ENCODE measurements at places on chromosomes 5 and 9.
A peak's percentile ranks its signal among the peaks of the same experiment; 100 is the strongest.

GRCh38 chr9:9108641-9109040 is 1309.1 kb upstream of the DMAC1 start:
- DNase-seq: no peak

DNA sequence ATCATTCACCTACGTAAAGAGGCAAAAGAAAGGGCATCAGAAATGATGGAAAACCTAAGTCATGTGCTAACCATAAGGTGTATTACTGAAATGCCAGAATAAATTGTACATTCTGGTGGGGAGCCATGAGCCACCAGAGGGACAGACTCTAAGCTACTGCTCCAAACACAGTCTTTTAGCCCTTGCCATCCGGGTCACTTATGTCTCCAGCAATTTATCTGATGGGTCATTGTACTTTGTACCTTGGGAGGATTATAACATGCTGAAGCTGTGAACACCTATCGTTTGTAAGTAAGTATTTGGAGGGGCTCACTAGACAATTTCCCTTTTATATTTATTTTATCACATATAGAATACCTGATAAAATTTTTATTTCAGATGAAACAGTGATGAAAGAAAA is 495.1 kb downstream of the KIF4B start:
- DNase-seq: no peak

GRCh38 chr9:91905991-91906469 is 44.0 kb downstream of the ROR2 start:
- DNase-seq: peak; percentile 64

DNA sequence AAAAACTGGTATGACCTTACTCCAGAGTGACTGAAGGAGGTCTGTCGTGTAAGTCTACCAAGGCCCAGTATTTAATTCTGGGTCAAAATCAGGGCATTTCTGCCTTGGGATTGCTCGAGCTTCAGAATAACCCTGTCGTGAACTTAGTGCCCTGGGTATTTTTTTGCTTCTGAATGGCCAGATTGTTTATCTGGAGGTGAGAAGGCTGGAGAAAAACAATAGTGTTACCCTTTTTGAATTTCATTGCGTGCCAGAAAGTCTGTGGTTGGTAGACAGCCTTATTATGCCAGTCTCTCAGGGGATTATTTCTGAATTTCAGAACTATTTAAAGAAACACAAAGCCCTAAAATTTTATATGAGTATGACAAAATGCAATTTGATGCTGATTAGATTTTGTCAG is 323.4 kb downstream of the CSNK1G3 start:
- DNase-seq: no peak

GRCh38 chr5:6333182-6333905 is 45.0 kb downstream of the MED10 start:
- DNase-seq: no peak

DNA sequence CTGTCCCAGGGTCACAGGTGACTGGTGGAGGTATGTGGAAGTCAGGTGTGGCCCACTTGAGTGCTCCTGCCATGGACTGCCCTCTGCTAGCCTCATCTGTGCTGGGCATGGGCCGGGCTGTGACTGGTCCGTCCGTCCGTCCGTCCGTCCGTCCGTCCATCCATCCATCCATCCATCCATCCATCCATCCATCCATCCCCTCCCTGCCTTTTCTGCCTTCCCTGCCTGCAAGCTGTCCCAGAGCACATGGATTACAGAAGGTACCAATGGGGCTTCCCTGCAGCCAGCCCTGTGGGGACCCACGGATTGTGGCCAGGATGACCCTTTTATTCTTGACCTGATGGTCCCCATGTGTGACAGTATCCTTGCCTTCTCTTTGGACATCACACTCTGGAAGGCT is 92.5 kb downstream of the MACROH2A1 start:
- DNase-seq: no peak

DNA sequence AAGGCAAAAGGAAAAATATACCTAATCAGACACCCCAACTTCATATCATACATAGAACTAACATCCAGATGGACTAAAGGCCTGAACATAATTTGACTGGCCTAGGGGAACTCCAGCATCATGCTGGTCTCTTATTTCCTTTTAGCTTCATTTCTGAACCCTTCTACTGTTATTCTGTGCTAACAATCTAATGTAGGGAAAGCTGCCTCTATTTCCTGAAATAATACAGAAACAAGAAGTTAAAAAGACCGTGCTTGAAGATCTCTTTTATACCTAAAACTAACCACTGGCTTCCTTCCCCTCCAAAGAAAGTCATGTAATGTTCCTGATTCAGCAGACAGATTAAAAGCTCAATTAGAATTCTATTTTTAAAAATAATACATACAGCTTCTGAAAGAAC is 36.7 kb downstream of the LPAR1 start:
- DNase-seq: no peak

DNA sequence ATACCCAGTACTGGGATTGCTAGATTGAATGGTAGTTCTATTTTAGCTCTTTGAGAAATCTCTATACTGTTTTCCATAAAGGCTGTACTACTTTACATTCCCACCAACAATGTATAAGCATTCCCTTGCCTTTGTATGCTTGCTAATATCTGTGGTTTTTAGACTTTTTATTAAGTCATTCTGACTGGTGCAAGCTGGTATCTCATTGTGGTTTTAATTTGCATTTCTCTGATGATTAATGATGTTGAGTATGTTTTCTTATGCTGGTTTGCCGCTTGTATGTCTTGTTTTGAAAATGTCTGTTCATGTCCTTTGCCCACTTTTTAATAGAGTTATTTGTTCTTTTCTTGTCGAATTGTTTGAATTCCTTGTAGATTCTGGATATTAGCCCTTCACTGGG is 512.7 kb upstream of the PAPPA start:
- DNase-seq: no peak

GRCh38 chr5:174159327-174160114 is 114.0 kb downstream of the NSG2 start:
- no peak for DNase-seq

Measured in effector memory CD8-positive, alpha-beta T cell (primary cell).